Fibroblast of skin of back (primary cell): ENCODE measurements at places on chromosomes 3 and 15.

- peak; percentile 87 for DNase-seq
Measured at GRCh38 chr3:129560911-129561594, 18.1 kb downstream of the H1-8 start.

DNA sequence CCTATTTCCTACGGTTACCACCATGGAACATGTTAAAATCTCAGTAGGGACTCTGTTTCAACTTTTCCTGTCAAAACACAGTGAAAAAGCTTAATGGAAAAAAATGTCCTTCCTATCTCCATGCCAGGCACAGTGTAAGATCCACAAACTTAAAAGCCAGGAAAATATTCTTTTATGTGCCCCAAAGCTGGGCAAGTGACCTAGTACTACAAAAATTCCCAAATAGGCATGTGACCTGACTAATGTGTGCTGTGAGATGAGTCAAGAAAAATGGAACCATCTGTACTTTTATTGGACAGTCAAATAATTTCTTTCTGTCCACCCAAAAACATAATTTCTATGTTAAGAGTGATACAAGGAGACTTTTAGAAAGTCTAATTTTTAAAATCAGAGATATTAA, 406.0 kb downstream of the ZBTB20 start:
- peak; percentile 48 for DNase-seq

- DNase-seq = no peak
Measured at GRCh38 chr15:89070197-89071124, 17.8 kb upstream of the ABHD2 start.

DNA sequence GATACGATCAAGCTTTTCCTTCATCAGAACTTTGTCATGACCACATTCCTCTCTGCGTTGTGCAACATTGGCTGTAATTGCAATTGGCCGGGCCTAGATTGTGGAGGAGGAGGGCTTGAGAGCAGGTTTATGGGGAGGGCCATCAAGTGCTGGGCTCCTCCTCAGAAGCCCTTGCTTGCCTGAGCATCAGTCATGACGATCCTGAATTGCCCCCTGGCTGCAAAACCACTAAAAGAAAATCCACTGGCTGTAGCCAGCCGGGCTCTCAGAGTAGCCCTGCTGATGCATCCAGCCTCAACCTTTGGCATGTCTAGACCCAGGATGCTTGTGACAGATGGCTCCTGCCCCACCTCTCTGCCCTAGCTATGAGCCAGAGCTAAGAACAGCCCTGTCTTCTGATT, 13.4 kb upstream of the TRH start:
- DNase-seq = no peak

DNA sequence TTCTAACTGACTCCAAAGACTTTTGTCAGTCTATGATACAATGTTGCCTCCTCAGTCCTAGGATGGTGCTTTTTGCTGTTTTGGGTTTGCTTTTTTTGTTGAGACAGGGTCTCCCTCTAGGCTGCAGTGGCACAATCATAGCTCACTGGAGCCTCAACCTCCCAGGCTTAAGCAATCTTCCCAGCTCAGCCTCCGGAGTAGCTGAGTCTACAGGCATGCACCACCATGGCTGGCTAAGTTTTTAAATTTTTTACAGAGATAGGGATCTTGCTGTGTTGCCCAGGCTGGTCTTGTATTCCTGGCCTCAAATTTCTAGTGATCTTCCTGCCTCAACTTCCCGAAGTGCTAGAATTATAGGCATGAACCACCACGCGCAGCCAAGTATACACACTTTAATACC, 22.5 kb downstream of the RUBCN start:
- DNase-seq = no peak

GRCh38 chr3:4986175-4986781, 7.0 kb downstream of the BHLHE40 start:
- DNase-seq = peak; percentile 31

- DNase-seq = no peak
Measured at GRCh38 chr3:125058959-125059358, 3.2 kb upstream of the HEG1 start.

GRCh38 chr3:184300378-184300720, 1.3 kb downstream of the PSMD2 start:
- DNase-seq = peak; percentile 80
